ENCODE measurements at places on chromosomes 5 and 9. TPM values are rescaled to one million over a fixed set of nuclear protein-coding genes. Genes with fewer than 3 reads are reported as not detected.

PAPPA gene
- total RNA-seq = 219 TPM

EDIL3 gene
- 604 TPM for total RNA-seq

SLC1A3 gene
- total RNA-seq = 1.3 TPM

SUSD1 gene
- 18.5 TPM for total RNA-seq

FIBCD1 gene
- total RNA-seq = 6.8 TPM

Data from chondrocyte (in vitro differentiated cells).